ENCODE measurements at places on chromosomes 1 and 21.

DNA sequence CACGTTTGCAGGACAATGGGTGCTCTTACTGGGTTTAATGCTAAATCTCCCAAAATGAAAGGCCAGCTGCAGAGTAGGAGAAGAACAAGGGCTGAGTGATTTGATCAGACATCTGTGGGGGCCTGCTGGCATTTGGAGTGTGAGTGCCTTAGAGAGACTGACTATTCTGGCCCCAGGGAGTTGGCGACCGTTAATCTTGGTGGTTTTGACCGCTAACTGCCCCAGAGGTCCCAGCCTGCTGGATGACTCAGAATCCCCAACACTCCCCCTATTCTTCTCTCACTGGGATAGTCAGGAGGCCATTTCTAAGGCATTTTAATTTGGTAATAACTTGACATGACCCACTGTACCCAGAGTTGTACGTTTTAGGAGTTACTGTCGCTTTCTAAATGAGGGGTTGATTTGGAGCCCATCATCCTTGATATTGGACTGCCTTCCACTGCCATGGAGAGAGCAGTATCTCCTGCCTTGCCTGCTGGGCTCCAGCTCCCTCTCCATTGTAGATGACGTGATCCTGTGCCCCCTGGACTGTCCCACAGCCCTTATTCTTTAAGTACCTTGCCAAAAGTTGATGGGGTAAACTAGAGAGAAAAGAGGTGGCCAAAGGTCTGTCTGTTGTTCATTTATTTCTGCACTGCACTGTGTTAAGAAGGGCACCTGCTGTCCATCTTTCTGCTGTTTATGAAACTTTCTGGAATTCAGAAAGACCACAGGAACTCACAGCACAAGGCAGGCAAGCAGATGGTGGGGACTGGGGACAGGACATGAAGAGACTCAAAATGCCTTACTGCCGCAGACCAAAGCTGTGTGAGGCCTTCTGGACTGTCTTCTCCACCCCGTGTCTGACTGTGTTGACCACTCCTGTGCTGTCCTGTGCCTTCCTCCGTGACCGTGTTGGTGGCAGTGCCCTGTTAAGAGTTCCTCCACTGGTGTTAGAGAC, 98.2 kb upstream of the ARTN start:
- peaks cover 29% of the 10 kb centered on the region for H3K36me3 ChIP-seq
- H3K27ac ChIP-seq = peak overlapping the region; percentile 14
- no peak overlapping the region for H3K4me3 ChIP-seq

DNA sequence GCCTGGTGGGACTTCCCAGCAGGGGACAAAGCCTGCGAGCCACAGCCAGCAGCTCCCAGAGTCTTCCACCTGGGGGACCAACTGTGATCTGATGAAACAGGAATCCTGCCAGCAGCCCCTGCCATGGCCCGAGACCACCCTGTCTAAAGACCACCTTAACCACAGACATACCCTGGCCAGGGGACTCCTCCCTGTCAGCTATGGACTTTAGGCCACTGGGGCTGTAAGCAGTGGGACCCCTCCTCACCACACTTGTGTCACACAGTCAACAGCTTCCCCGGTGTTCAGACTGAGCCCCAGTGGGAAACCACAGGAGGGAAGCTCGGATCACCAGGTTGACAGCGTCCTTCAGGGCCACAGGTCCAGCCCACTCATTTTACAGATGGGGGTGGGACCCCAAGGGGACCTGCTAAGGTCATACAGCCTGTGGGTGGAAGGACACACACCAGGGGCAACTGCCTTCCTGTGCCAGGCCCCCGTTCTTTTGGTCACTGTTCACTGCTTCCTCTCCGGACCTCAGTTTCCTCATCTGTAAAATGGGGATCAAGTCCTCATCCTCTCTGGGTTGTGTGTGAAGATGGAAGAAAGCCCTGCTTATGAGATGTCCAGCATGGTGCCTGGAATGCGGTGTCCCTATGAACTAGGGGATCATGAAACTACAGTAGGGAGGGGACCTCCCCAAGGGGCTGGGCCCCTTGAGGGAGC, 11.4 kb downstream of the EPHA2 start:
- no peaks in the 10 kb centered on the region for H3K36me3 ChIP-seq
- peaks cover 10% of the 10 kb centered on the region for H3K27me3 ChIP-seq
- H3K27ac ChIP-seq = no peak overlapping the region
- no peak for DNase-seq
- H3K4me1 ChIP-seq = no peaks in the 10 kb centered on the region

GRCh38 chr1:100627054-100627716, 89.2 kb downstream of the GPR88 start:
- peaks cover 10% of the 10 kb centered on the region for H3K27me3 ChIP-seq
- H3K4me1 ChIP-seq = peaks cover 17% of the 10 kb centered on the region
- no peak overlapping the region for H3K4me3 ChIP-seq
- H3K27ac ChIP-seq = no peak overlapping the region
- H3K36me3 ChIP-seq = no peaks in the 10 kb centered on the region
- no peak for DNase-seq

DNA sequence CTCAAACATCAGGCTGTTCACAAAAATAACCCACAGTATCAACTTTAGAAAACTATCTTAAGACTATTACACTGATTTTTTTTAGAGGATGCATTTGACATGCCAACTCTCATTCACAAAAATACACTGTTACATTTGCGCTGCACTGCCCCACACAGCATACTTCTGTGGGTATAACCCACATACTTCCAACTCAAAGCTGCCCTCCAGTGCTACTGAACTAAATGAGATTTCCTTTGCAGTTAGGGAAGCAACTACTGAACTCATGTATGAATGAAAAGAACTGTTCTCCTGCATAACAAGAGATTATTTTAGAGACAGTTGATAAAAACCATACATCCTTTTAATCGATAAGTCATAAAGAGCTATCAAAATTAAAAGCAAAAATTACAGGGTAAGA, 25.8 kb upstream of the GADD45A start:
- no peak for DNase-seq
- H3K36me3 ChIP-seq = no peaks in the 10 kb centered on the region
- H3K4me1 ChIP-seq = no peaks in the 10 kb centered on the region

Measured in activated CD8-positive, alpha-beta T cell treated with anti-CD3 and anti-CD28 coated beads, Interleukin-2, amount 10 ng/mL, durations not matched to agents 7 days and 5 days (primary cell).